ENCODE measurements at places on chromosomes 3 and 15. TPM values are rescaled to one million over a fixed set of nuclear protein-coding genes. Genes with fewer than 3 reads are reported as not detected.
A peak's percentile ranks its signal among the peaks of the same experiment; 100 is the strongest.

DZIP1L gene
- total RNA-seq: 8.3 TPM

- no peak for DNase-seq
- no peaks in the 10 kb centered on the region for H3K27me3 ChIP-seq
- no peaks in the 10 kb centered on the region for H3K4me1 ChIP-seq
- H3K27ac ChIP-seq: no peak overlapping the region
- no peaks in the 10 kb centered on the region for H3K36me3 ChIP-seq
- H3K4me3 ChIP-seq: no peak overlapping the region
Observed at GRCh38 chr3:102290241-102290640, 144.6 kb upstream of the ZPLD1 start.

THAP10 gene
- 3.4 TPM for total RNA-seq

GRCh38 chr3:115562636-115563267, 60.6 kb upstream of the GAP43 start:
- H3K36me3 ChIP-seq: no peaks in the 10 kb centered on the region
- no peak overlapping the region for H3K27ac ChIP-seq
- no peaks in the 10 kb centered on the region for H3K4me1 ChIP-seq
- H3K4me3 ChIP-seq: no peak overlapping the region

GRCh38 chr3:72352176-72352575, 496.1 kb downstream of the SHQ1 start:
- H3K27ac ChIP-seq: no peak overlapping the region
- DNase-seq: no peak
- H3K4me1 ChIP-seq: peaks cover 2% of the 10 kb centered on the region
- H3K27me3 ChIP-seq: no peaks in the 10 kb centered on the region

DNA sequence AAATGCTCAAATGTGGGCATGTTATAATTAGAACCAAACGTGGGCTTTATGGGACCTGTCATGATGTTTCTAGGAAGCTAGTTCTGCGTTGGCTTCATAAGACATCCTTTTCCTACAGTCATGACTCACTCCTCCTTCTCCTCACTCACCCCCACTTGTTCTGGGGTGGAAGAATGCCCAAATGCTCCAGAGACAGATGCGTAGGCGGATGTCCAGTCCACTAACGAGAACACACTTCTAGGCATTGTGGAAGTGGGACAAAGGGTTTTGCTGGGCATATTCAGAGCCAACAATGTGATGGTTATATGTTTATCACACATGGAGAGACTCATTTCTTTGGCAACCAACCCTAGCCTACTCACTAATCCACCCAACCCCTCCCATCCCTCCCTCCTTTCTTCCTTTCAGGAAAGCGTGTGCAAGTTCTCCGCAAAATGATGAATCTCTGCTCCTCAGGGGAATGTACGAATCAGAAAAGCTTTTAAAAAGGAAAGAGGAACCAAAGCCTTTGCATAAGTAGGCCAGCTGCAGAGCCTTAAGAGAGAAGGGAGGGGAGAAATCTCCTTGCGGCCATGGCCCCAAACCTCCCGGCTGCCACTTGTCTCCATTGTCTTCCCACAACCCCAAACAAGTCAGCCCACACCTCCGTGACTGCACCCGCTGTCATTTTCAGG, 123.0 kb upstream of the SPRED1 start:
- no peak for DNase-seq
- H3K27ac ChIP-seq: no peak overlapping the region
- H3K36me3 ChIP-seq: no peaks in the 10 kb centered on the region

GRCh38 chr3:50600841-50601591, 10.6 kb downstream of the CISH start:
- no peaks in the 10 kb centered on the region for H3K36me3 ChIP-seq
- H3K4me1 ChIP-seq: no peaks in the 10 kb centered on the region
- H3K4me3 ChIP-seq: no peak overlapping the region
- DNase-seq: no peak

PIF1 gene
- 136 TPM for total RNA-seq

GRCh38 chr3:177107461-177108239, 89.6 kb downstream of the TBL1XR1 start:
- H3K27me3 ChIP-seq: no peaks in the 10 kb centered on the region
- DNase-seq: no peak
- H3K4me3 ChIP-seq: no peak overlapping the region
- no peaks in the 10 kb centered on the region for H3K36me3 ChIP-seq
- peaks cover 18% of the 10 kb centered on the region for H3K4me1 ChIP-seq
- no peak overlapping the region for H3K27ac ChIP-seq

- no peaks in the 10 kb centered on the region for H3K36me3 ChIP-seq
- H3K4me3 ChIP-seq: no peak overlapping the region
- no peak for DNase-seq
- no peaks in the 10 kb centered on the region for H3K27me3 ChIP-seq
- no peak overlapping the region for H3K27ac ChIP-seq
Observed at GRCh38 chr3:111314181-111314873, 227.7 kb upstream of the CD96 start.

INKA1 gene
- total RNA-seq: 1.8 TPM

DNA sequence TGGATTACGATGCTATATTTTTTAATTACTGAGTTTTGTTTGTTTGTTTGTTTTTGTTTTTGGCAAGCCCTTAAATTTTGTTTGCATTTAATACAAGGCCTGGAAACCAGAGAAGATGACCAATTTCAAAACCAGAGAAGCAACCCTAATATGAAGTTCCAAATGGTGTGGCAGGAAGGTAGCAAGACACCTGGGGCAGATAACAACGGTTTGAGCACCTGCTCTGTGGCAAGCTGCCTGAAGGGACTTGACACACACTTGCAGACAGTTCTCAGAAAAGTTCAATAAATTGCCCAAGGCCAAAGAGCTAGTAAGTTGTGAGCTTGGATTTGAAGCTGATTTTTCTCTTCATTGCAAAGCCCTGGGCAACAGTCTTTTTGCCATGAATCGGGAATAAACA, 151.2 kb upstream of the UBE2E1 start:
- no peak overlapping the region for H3K27ac ChIP-seq
- no peak overlapping the region for H3K4me3 ChIP-seq
- H3K27me3 ChIP-seq: no peaks in the 10 kb centered on the region
- DNase-seq: no peak

- 0 out of 2 replicates have a peak, but pooled peaks cover 5% of the 10 kb centered on the region for H3K4me1 ChIP-seq
- H3K4me3 ChIP-seq: no peak overlapping the region
- H3K27me3 ChIP-seq: no peaks in the 10 kb centered on the region
- H3K27ac ChIP-seq: no peak overlapping the region
- H3K36me3 ChIP-seq: no peaks in the 10 kb centered on the region
- no peak for DNase-seq
Observed at GRCh38 chr15:90046911-90047392, 45.8 kb downstream of the ZNF710 start.

DNA sequence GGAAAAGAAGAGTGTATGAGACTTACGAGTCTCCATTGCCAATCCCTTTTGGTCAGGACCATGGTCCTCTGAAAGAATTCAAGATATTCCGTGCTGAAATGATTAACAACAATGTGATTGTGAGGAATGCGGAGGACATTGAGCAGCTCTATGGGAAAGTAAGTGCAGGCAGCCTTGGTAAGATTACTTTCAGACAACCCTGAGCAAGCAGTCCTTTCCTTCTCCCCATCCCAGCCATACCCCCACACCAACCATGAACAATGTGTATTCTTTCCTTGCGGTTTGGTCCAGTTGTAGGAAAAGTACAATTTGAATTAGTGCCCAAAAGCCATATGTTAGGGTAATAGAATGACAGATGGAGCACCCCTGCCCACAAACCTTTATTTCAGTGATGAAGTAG, 5.6 kb downstream of the TSEN2 start:
- DNase-seq: no peak
- no peaks in the 10 kb centered on the region for H3K27me3 ChIP-seq
- no peak overlapping the region for H3K27ac ChIP-seq
- H3K4me1 ChIP-seq: peaks cover 2% of the 10 kb centered on the region
- no peak overlapping the region for H3K4me3 ChIP-seq

- H3K27me3 ChIP-seq: no peaks in the 10 kb centered on the region
- no peaks in the 10 kb centered on the region for H3K36me3 ChIP-seq
- H3K4me3 ChIP-seq: peak overlapping the region; percentile 68
- peaks cover 7% of the 10 kb centered on the region for H3K4me1 ChIP-seq
- no peak overlapping the region for H3K27ac ChIP-seq
- DNase-seq: no peak
Observed at GRCh38 chr3:9934235-9934621, 594 bp downstream of the CRELD1 start.

GRCh38 chr3:40237889-40238571, 71.5 kb upstream of the EIF1B start:
- H3K27ac ChIP-seq: no peak overlapping the region
- no peaks in the 10 kb centered on the region for H3K4me1 ChIP-seq
- H3K4me3 ChIP-seq: no peak overlapping the region
- H3K27me3 ChIP-seq: no peaks in the 10 kb centered on the region
- no peaks in the 10 kb centered on the region for H3K36me3 ChIP-seq

DNA sequence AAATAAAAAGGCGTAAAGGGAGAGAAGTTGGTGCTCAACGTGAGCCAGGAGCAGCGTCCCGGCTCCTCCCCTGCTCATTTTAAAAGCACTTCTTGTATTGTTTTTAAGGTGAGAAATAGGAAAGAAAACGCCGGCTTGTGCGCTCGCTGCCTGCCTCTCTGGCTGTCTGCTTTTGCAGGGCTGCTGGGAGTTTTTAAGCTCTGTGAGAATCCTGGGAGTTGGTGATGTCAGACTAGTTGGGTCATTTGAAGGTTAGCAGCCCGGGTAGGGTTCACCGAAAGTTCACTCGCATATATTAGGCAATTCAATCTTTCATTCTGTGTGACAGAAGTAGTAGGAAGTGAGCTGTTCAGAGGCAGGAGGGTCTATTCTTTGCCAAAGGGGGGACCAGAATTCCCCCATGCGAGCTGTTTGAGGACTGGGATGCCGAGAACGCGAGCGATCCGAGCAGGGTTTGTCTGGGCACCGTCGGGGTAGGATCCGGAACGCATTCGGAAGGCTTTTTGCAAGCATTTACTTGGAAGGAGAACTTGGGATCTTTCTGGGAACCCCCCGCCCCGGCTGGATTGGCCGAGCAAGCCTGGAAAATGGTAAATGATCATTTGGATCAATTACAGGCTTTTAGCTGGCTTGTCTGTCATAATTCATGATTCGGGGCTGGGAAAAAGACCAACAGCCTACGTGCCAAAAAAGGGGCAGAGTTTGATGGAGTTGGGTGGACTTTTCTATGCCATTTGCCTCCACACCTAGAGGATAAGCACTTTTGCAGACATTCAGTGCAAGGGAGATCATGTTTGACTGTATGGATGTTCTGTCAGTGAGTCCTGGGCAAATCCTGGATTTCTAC, at the start of gene RARB:
TSS of gene RARB (plus strand) at position 322 of the 847 bp plus-strand sequence. CDS start at position 791, 469 bp downstream.
- H3K4me1 ChIP-seq: peaks cover 11% of the 10 kb centered on the region
- no peaks in the 10 kb centered on the region for H3K36me3 ChIP-seq
- DNase-seq: peak; percentile 39

DNA sequence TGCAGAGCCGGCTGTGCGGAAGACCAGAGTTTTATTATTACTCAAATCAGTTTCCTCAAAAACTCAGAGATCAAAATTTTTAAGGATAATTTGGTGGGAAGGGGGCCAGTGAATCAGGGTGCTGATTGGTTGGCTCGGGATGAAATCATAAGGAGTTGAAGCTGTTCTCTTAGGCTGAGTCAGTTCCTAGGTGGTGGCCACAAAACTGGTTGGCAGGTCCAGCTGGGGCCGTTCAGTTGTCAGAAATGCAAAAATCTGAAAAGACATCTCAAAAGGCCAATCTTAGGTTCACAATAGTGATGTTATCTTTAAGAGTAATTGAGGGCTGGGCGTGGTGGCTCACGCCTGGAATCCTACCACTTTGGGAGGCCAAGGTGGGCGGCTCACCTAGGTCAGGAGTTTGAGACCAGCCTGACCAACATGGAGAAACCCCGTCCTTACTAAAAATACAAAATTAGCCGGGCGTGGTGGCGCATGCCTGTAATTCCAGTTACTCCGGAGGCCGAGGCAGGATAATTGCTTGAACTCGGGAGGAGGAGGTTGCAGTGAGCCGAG, 2.3 kb upstream of the ZNF589 start:
- H3K4me3 ChIP-seq: no peak overlapping the region
- no peak overlapping the region for H3K27ac ChIP-seq
- H3K27me3 ChIP-seq: no peaks in the 10 kb centered on the region
- H3K4me1 ChIP-seq: peaks cover 6% of the 10 kb centered on the region
- no peak for DNase-seq

HCN4 gene
- 9.3 TPM for total RNA-seq

POTEB gene
- not detected for total RNA-seq

CSTA gene
- total RNA-seq: not detected

DNA sequence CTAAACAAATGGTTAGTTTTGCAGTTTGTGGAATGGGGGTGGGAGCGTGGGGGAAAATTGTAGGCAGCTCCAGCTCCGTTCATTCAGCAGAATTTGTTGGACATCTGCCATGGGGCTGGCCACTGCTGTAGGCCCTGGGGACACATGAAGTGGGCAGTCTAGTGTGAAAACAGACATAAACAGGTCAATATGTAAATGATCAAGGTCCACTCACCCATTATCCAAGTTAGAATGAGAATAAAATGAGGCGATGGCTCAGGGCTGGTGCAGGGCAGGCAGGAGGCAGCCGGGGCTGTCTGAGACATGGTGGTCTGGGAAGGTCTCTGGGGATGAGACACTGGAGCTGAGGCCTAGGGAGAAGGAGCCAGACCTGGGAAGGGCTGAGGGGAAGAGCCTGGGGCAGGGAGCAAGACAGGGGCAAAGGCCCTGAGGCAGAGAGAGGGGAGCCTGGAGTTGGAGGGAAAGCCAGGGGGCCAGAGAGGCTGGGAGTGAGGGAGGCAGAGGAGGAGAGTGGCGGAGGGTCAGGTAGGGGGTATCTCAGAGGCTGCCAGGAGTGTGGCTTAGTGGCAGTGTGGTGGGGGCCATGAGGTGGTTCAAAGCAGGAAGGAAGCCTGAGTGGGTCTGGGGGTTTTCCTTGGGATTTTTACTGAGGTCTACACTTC, 6.2 kb upstream of the SLC6A6 start:
- H3K4me1 ChIP-seq: peaks cover 10% of the 10 kb centered on the region
- no peaks in the 10 kb centered on the region for H3K36me3 ChIP-seq
- no peaks in the 10 kb centered on the region for H3K27me3 ChIP-seq
- no peak for DNase-seq

DNA sequence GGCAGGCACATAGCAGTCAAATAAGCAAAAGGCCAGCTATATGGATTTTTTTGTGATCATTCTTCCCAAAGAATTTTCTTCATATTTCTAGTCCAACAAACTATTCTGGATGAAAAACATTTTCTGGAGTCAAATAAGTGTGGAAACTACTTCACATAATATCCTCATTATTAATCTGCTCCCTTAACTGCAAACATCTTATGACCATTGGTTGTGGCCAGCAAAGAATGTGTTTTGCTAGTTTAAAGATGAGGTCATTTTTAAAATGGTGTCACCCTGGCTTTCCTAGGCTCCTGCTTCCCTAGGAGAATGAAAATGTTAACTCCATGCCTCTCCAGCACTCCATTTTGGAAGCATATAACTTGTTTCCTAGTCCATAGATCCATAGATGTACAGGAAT, 118.8 kb downstream of the SST start:
- DNase-seq: no peak
- H3K27me3 ChIP-seq: no peaks in the 10 kb centered on the region
- H3K27ac ChIP-seq: no peak overlapping the region
- H3K4me3 ChIP-seq: no peak overlapping the region
- H3K4me1 ChIP-seq: no peaks in the 10 kb centered on the region
- H3K36me3 ChIP-seq: no peaks in the 10 kb centered on the region

XCR1 gene
- total RNA-seq: not detected

- H3K27me3 ChIP-seq: no peaks in the 10 kb centered on the region
- no peaks in the 10 kb centered on the region for H3K36me3 ChIP-seq
- H3K27ac ChIP-seq: no peak overlapping the region
Observed at GRCh38 chr15:45386420-45386819, 8.1 kb upstream of the GATM start.

All from H1 (cell line).